ENCODE measurements at places on chromosomes 6 and 20. TPM values are rescaled to one million over a fixed set of nuclear protein-coding genes. Genes with fewer than 3 reads are reported as not detected.

TTLL9 gene
- 0.14 TPM for polyA plus RNA-seq

FAM217A gene
- not detected for polyA plus RNA-seq

SLC32A1 gene
- polyA plus RNA-seq = 29.4 TPM

FBXO30 gene
- 4.4 TPM for polyA plus RNA-seq

CLPSL2 gene
- polyA plus RNA-seq = 1.9 TPM

FRK gene
- 0.21 TPM for polyA plus RNA-seq

DPPA5 gene
- polyA plus RNA-seq = not detected

SLCO4A1 gene
- polyA plus RNA-seq = 18.2 TPM

GSTA4 gene
- 151 TPM for polyA plus RNA-seq

ADGRF4 gene
- not detected for polyA plus RNA-seq

DEF6 gene
- polyA plus RNA-seq = 0.66 TPM

C4B gene
- not detected for polyA plus RNA-seq

PXDC1 gene
- polyA plus RNA-seq = not detected

MAS1 gene
- polyA plus RNA-seq = not detected

MEP1A gene
- polyA plus RNA-seq = not detected

SLC22A7 gene
- not detected for polyA plus RNA-seq

CPXM1 gene
- polyA plus RNA-seq = not detected

Data from Purkinje cell (primary cell).